ENCODE measurements at places on chromosomes 2 and 18.

- H3K36me3 ChIP-seq: no peaks in the 10 kb centered on the region
- DNase-seq: no peak
- no peaks in the 10 kb centered on the region for H3K27me3 ChIP-seq
- H3K4me1 ChIP-seq: no peaks in the 10 kb centered on the region
Measured at GRCh38 chr2:125526093-125526492, 1129.9 kb upstream of the GYPC start.

GRCh38 chr2:60158262-60158661 lies 395.2 kb downstream of the BCL11A start:
- H3K36me3 ChIP-seq: no peaks in the 10 kb centered on the region
- H3K4me3 ChIP-seq: no peak overlapping the region
- H3K27me3 ChIP-seq: no peaks in the 10 kb centered on the region

GRCh38 chr2:7982054-7982453 lies 699.8 kb upstream of the ID2 start:
- no peak overlapping the region for H3K4me3 ChIP-seq
- H3K27ac ChIP-seq: no peak overlapping the region
- H3K36me3 ChIP-seq: peaks cover 2% of the 10 kb centered on the region

DNA sequence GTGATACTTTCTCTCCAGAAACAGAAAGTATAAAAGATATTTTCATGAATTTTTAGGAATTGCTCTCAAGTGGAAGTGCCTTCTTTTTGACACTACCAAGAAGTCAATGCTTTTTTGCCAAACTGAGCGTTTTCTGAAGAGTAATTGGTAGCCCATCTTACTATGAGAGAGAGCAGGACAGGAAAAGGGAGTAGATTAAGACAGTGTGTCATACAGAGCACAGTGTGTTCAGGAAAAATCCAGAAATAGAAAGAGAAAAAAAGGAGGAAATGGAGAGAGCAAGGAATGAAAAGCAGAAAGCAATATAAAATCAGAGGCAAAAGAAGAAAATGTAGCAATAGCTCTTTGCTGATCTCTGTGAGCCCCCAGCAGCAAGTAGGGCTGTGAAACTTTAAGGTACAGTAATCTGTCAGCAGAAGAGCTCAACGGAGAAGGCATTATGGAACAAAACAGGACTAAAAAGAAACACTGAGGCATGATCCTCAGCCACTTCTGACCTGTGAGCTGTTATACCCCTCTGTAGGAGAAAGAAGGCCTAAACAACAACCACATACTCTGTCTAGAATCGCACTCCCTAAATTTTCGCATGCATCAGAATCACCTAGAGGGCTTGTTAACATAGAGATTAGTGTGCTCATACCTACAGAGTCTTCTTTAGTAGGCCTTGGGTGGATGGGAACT lies 15.0 kb upstream of the PGAP1 start:
- no peaks in the 10 kb centered on the region for H3K36me3 ChIP-seq
- DNase-seq: no peak

GRCh38 chr2:151810489-151810888 lies 17.7 kb downstream of the ARL5A start:
- DNase-seq: no peak
- no peaks in the 10 kb centered on the region for H3K27me3 ChIP-seq
- no peak overlapping the region for H3K27ac ChIP-seq
- H3K4me1 ChIP-seq: no peaks in the 10 kb centered on the region

DNA sequence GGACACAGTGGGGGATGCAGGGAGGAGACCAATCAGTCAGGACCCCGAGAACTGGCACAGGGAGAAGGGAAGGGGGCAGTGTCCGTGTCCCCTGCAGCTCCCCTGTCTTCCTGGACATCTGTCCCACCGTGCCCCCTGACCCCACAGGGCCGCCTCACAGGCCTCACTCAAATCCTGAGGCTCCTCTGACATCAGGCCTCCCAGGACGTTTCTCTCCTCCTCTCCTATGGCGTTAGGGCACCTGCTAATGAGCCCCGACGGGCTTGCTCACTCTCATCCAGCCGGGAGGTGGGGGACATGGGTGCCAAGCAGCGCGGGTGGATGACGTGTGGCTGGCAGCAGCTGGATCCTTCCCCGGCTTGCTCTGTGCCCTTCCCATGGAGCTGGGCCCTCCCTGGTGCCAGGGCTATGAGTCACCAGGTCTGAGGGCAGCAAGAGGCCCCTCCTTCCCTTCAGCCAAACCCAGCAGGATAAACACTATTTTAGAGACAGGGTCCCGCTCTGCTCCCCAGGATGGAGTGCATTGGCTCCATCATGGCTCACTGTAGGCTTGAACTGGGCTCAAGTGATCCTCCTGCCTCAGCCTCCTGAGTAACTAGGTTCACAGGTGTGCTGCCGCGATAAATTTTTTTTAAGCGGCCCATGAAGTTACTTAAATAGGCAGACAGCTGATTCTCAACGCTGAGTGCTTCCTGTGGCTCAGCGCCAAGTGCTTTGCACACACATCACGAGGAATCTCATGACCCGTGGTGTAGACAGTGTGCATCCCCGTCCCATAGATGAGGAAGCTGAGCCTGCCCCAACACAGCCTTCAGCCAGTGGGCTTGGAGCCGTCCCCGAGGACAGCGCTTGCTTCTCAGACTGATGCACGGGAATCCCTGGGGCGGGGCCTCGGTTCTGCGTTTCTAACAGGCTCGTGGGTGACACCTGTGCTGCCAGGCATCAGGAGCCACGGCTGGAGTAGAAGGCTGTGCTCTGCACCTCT lies 64.5 kb upstream of the HDAC4 start:
- H3K4me1 ChIP-seq: peaks cover 5% of the 10 kb centered on the region
- no peak for DNase-seq
- H3K27ac ChIP-seq: no peak overlapping the region
- no peaks in the 10 kb centered on the region for H3K27me3 ChIP-seq

DNA sequence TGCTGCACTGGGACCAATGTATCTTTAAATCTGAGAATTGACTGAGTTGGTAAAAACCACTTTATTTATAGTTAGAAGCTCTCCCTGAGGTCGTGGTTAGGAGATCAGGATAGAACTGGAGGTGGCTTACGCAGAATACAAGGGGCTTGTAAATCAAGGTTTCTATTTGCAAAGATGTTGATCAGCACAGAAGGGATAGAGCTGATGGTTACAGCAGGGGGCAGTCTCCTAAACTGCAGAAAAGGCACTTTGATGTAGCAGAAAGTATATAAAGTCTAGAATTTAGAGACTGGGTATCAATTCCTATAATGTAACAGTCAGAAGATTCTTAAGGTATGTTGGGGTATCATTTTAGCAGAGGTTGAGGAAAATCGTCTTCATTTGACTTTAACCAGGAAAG lies 25.2 kb upstream of the ACVR1 start:
- no peaks in the 10 kb centered on the region for H3K36me3 ChIP-seq
- DNase-seq: no peak
- H3K27ac ChIP-seq: no peak overlapping the region
- peaks cover 5% of the 10 kb centered on the region for H3K4me1 ChIP-seq
- no peak overlapping the region for H3K4me3 ChIP-seq

DNA sequence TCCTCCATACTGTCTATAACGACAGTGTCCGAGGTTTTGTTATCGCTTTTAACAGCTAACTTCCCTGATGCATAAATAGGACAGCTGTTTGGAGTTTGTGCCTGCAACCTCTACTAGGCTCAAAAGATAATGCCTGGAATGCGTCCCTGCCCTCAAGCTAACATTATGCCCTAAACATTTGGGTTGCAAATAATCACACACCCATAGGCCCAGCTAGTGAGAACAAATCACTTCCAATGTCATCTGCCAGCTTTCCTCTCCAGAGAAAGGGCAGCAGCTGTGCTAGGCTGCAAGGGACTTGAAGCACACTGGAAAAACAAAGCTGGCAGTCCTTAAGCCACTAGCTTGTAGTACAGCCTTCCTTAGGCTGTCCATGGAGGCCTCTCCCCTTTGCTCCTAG lies 201.8 kb upstream of the LYPD1 start:
- H3K27ac ChIP-seq: no peak overlapping the region
- no peak for DNase-seq
- H3K36me3 ChIP-seq: no peaks in the 10 kb centered on the region
- H3K4me1 ChIP-seq: peaks cover 8% of the 10 kb centered on the region
- H3K4me3 ChIP-seq: no peak overlapping the region
- H3K27me3 ChIP-seq: no peaks in the 10 kb centered on the region

Measured in neural crest cell (in vitro differentiated cells).